CD4-positive, alpha-beta memory T cell (primary cell): ENCODE measurements at places on chromosomes 2 and 18. TPM values are rescaled to one million over a fixed set of nuclear protein-coding genes. Genes with fewer than 3 reads are reported as not detected.

The CDH2 gene
- total RNA-seq, result not detected

The CTDSP1 gene
- total RNA-seq, result 182 TPM

The UCN gene
- 5.4 TPM for total RNA-seq

The HOXD13 gene
- not detected for total RNA-seq

The GTF2A1L gene
- total RNA-seq, result not detected

The STK16 gene
- 21.1 TPM for total RNA-seq

The EML6 gene
- total RNA-seq, result 3.9 TPM

The REG3G gene
- total RNA-seq, result not detected

- DNase-seq, result no peak
These were observed 365.5 kb downstream of the SETBP1 start for GRCh38 chr18:45046228-45046627.

- DNase-seq, result no peak
These were observed 135.5 kb downstream of the NDUFA10 start for GRCh38 chr2:239889641-239890121.

DNA sequence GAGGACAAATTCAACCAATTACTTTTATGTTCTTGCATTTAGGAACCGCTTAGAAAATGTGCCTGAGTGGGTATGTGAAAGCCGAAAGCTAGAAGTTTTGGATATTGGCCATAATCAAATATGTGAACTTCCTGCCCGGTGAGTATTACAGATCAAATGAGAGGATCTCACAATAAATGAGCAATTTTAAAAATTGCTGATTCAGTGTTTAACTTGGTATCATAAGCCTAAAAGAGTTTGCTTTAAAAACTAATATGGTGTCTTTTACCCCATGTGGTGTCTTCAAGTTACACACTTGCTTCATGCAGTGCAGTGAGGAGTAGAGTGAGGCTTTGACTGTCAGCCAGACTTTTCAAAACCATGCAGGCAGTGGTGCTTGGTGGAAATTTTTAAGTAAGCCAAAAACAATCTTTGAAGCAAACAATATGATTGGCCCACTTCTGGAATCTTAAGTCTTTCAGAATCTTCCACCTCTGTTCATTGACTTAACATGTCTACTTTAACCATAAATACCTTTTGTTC, 199.6 kb downstream of the PHLPP1 start:
- no peak for DNase-seq

DNA sequence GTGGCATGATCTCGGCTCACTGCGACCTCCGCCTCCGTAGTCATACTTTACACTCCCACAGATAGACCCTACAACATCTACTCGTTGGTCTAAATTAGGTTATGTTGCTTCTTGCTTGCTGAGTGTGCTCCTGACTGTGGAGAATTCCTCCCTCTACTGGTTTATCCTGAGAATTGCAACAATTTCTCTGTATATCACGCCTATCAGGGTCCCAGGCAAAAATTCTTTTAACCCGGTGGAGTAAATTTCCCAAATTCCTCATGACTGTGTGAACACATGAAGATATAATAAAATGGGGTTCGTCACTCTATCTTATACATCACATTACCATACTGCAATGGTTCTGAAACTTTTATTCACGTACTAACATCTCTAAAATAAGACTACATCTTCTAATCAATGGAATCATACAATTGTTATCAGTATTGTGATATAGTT, 156.7 kb downstream of the EVA1A start:
- DNase-seq, result peak; percentile 36

DNA sequence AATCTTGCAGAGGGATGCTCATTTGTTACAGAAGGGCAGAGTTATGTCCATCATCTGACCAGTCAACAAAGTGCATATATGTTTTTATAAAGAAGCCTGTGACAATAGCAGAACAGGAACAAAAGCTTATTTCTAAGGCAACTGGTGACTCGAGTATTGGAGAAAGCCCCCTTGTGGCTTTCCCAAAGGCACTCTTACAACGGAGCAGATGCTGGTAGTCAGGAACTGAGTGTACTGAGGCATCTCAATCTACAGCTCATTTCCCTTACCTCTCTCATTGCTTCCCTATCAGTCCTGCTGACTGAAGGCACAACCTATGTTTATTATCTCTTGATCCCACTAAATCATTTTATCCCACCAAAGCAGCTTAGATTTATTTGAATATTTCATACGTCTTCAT, 557.1 kb upstream of the CHAC2 start:
- no peak for DNase-seq

- peak; percentile 63 for DNase-seq
These were observed 62.5 kb downstream of the RELCH start for GRCh38 chr18:62249478-62250097.

DNA sequence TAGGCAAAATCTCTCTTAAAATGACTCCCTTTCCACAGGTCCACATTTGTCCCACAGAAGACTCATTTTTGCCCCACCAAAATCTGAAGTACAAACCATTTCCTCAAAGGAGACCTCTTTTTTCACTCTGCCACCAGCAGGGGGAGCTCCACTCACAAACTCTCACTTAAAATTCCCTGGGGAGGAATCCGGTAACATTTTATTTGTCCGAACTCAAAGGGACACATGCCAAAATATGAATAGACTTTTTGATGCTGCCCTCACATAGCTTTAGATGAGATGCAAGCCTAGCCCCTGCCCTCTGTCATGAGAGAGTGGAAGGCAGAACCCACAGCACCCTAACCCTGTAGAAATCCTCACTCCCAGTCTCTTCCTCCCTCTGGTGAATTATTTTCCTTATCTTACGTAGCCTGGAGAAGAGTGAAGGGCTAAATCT, 57.1 kb downstream of the RMDN2 start:
- DNase-seq, result peak; percentile 47

- DNase-seq, result no peak
These were observed 219.9 kb downstream of the PIK3C3 start for GRCh38 chr18:42174909-42175308.

DNA sequence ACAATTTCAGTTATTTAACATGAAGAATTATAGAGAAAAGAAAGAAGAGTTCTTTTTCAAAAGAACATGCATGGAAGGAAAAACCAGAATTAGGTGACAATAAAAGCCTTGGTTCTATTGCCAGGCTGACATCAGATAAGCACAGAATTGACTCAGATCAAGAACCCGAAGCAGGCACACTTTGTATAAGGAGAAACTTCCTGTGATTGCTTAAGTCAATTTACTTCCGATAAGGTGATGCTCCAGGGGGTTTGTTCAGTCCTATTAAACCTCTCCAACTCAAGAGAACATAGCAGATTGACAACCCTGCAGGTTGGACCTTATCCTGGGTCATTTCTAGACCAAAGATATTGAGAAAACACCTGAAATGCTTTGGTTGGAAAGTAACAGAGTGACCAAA, 31.4 kb downstream of the GAREM1 start:
- no peak for DNase-seq

DNA sequence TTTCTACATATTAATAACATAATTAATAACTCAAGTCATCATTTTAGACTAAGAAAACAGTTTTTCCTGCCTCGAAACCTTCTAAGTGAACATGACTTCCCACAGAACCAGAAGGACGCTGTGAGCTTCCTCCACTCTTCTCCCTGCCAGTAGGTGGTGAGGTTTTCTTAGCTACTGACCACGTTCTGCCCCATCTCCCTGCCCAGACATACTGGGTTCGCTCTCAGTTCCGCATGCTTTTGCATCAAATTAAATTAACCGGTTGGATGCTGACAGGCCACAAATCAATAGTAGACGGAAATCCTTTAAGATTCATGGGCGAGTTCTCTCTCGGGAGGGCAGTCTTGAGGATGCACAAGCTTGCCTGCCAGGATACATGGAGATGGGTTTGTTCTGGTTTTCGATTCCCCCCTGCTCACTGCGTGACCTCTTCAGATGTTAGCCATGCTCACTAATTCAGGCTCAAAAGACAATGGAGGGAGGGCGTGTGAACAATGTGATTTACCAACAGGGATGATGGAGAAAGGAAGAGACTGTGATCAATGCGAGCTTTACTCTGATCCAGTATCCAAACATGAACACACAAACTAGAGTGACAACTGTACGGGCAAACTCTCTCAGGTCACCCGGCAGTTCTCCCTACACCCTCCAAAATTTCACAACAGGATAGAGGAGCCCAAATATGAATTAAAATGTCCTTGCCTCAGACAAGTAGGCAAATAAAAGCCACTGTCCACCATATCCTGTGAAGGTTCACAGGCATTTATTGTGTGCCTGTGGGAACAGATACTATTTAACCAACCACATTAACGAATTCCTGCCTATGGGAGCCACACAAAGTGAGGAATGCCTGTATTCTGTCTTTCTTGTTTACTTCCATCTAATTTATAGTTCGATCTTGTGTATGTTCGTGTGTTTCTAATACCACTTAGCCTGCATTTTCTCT, 375.7 kb downstream of the EIPR1 start:
- DNase-seq, result no peak

GRCh38 chr2:112006076-112006410, 49.0 kb upstream of the TMEM87B start:
- DNase-seq, result no peak

- no peak for DNase-seq
These were observed 640 bp downstream of the SPTBN1 start for GRCh38 chr2:54456612-54457322.

DNA sequence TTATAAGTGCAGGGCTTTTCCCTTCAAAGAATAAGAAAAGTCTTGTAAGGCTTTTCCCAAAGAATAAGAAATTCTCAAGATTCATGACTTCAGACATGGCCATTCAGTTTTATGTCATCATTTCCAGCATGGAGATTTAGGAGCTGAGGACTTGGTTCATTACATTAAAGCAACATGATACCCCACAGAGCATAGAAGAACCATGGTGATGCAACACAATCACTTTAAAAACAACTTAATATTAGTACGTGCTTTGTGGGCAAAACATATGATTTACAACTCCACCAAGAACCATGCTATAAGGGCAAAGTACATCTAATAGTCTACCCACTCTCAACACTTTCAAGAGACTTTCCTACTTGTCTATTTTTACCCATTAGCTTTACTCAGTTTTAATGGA, 214.4 kb downstream of the SRBD1 start:
- DNase-seq, result no peak

DNA sequence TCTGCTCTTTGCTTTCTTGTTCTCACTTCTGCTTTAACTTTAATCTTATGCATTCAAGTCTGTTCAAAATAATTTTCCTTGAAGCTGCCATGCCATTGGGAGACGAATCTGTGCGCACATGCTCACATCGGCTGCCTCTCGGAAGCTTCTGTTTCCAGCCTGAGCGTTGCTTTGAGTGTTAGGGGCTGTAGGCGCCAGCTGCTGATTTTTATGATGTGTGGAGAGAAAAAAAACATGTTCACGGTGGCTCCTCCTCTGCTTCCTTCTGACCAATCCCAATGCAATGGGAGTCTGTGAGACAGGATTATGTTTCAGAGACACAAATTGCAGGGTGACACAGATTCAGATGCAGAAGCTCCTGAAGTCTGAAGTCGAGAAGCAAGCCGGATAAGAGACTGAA, at the start of gene MC4R:
MC4R (minus strand) TSS at position 180 of the 400 bp plus-strand sequence. CDS start 426 bp downstream, outside the sequence.
- DNase-seq, result no peak

- no peak for DNase-seq
These were observed 122.9 kb downstream of the FAM210A start for GRCh38 chr18:13603304-13604019.

DNA sequence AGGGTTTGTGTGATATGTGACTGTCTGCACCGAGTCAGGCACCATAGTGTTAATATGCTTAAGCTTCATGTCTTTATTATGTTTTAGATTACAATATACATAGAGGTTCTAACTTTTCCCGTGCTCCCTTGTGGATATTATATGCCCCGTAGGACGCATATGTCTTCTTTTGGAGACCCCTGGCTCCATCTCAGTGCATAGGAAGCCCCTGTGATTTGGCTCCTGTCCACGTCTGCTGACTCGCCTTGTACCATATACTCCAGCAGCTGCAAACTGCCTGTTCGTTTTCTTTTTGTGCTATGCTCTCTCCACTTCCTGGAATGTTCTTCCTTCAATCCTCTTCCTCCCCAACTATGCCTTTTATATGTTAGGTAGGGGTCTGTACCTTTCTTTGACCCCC, 110.9 kb downstream of the PTRHD1 start:
- no peak for DNase-seq

GRCh38 chr2:65599693-65600092, 167.3 kb upstream of the SPRED2 start:
- no peak for DNase-seq

DNA sequence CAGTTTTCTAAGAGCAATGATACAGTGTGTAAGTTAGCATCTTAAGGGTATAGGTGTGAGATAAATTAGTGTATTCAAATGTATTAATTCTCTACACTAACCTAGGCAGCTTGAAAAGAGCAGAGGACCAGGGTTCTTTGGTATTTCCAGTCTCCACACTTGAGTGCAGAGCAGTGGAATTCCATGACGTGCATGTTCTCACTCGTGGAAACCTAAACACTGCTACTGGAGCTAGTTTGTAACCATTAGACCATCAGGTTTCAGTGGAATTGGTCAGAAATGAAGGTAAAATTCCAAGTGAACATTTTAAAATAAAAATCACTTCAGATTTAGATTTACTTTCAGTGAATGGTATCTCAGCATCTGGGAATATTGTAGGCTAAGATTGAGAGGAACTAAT, 9.0 kb downstream of the SPTBN1 start:
- no peak for DNase-seq

DNA sequence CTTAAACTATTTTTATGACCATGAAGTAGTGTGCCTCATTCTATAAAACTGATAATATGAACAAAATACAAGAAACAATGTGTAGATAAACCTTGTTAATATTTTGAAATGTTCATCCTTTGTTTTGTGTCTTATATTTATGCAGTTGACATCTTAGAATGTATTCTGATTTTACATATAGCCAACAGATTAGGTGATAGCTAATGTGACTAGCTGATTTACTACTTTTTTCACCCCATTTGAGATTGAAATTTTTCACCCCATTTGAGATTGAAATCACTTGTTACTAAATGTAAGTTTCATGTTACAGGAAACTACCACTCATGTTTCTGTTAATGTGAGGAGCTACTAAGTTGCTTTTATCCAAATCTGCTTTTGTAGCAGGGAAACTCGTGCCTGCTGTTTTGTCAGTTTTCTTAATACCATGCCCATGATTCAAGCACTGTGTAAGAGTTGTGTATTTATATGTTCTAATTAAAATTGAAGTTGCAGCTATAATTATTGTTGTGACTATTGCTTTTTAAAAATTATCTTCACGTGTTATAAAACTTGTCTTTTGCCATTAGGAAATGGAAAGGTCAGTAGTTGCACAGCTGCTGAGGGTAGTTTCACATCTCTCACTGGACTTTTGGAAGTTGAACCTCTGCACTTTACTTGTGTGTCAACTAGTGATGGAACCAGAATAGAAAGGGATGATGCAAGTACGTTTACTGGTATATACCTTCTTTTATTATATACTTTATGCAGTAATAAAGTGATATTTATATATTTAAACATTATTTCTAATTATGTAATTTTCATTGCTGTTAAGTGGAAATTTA, 96.6 kb downstream of the BIRC6 start:
- no peak for DNase-seq

GRCh38 chr2:157720504-157720903, 91.8 kb upstream of the ACVR1C start:
- no peak for DNase-seq
